ENCODE measurements at places on chromosomes 5 and 9.
A peak's percentile ranks its signal among the peaks of the same experiment; 100 is the strongest.

GRCh38 chr9:103364753-103365152 lies 369.6 kb downstream of the CYLC2 start:
- no peak for DNase-seq

- DNase-seq, result no peak
Measured at GRCh38 chr5:94440015-94440414, 178.4 kb downstream of the KIAA0825 start.

GRCh38 chr9:27712806-27713205 lies 139.5 kb upstream of the C9orf72 start:
- no peak for DNase-seq

- no peak for DNase-seq
Measured at GRCh38 chr5:102795526-102795925, 40.4 kb downstream of the PAM start.

DNA sequence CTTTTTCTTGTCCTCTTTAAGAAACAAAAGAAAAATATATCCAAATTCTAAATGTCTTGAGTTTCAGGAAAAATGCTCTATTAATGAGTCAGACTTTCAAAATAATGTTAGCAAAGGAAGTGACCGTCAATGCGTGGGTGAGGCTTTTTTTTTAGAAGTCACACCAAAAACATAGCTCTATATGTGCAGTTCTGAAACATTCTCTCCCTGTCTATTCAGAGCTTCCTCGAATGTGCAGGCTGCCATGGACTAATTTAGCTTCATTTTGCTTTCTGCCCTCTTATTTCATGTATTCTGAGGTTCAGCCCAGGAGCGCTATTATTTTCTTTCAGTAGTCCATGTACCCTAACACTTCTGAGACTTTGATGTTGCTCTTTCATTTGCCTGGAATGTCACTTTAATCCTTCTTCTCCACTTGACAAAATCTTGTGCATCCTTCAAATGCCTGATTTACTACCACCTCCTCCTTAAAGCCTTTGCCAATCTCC lies 72.5 kb upstream of the RASA1 start:
- DNase-seq, result peak; percentile 36

GRCh38 chr5:148635321-148636083 lies 18.8 kb downstream of the HTR4 start:
- DNase-seq, result no peak

GRCh38 chr9:114491430-114492003 lies 13.8 kb downstream of the WHRN start:
- DNase-seq, result no peak

GRCh38 chr9:2727966-2728613 lies 10.8 kb downstream of the KCNV2 start:
- no peak for DNase-seq

DNA sequence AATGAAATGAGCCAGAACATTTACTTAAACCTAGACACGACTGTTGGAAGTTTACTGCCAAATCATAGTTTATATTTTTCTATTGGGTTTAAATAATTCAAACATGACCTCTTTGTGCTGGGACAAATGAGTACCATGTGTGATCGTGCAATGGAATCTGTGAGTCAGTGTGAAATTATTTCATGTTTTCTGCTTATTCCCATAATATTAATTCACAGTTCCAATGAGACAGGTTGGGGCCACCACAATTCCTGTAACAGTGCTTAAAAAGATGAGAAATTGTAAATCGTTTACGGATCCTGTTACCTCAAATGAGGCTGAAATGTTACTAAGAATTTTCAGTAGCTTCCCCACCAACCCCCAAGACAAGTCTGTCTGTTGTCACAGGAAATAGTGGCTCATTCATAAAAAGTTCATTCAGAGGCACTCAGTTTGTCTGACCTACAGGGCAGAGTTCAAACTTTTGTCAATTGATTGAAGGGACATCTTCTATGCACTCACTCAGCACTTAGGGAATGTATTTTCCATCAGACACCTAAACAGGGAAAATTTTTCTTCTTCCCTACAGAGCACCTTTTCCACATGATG lies 563.9 kb upstream of the ADAMTS16 start:
- DNase-seq, result no peak

GRCh38 chr9:5832071-5832537 lies 813 bp downstream of the ERMP1 start:
- DNase-seq, result no peak

- no peak for DNase-seq
Measured at GRCh38 chr9:13427587-13427986, 148.1 kb upstream of the MPDZ start.

- no peak for DNase-seq
Measured at GRCh38 chr5:137084016-137084415, 415.1 kb downstream of the SPOCK1 start.

DNA sequence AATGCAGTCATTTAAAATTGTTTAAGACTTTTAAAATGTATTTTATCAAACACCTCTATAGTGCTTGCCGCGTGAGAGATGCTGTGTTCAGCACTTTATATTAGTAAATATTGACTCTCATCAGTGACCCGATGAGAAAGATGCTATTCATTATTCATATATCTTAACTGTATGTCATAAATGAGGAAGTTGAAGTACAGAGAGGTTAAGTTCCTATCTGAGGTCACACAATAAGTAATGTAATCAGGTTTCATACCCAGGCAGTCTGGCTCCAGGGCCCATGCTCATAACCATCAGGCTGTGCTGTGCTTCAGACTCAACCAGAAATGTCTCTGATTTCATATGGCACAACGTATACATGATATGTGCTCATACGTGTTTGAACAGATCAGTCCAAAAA lies 119.0 kb downstream of the SV2C start:
- no peak for DNase-seq

DNA sequence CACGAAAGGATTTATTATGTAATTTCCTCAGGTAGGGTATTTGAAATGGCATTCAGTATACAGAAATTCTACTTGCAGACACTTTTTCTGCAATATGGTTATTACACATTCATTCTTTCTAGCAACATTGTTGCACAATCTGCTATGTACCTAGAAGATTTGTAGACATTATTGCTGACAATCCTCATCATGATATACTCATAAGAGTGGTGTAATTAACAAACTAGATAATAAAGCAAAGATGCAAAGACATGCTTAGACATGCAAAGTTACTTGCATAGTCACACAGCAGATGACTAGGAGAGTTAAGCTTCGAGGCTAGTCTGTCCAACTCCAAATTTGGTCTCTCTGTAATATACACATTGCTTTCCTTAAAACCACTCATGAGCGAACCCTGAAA lies 317.1 kb downstream of the ASTN2 start:
- DNase-seq, result no peak

- DNase-seq, result no peak
Measured at GRCh38 chr5:14237317-14238086, 94.4 kb downstream of the TRIO start.

GRCh38 chr9:111407813-111408212 lies 76.4 kb downstream of the ECPAS start:
- DNase-seq, result no peak

- DNase-seq, result no peak
Measured at GRCh38 chr5:148961261-148962199, 101.3 kb downstream of the SH3TC2 start.

GRCh38 chr5:43772458-43772763 lies 169.4 kb downstream of the NNT start:
- DNase-seq, result no peak

DNA sequence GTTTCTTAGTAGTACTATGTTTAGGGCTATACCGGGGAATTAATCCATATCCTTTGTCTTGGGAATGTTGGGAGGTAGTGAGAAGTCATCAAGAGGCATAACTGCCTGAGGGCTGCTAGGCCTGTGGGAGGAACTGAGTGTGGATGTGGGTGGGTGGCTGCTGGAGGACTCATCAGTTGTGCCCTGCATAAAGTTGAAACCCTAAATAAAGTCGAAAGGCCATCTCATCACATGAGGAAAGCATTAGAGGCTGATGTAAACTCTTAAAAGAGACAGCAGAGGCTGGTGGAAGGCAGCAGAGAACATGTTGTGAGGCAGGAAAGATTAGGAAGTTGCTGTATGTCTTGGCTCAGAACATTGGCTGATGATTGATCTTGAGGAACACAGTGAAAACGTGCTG lies 143.8 kb downstream of the MAST4 start:
- DNase-seq, result no peak

GRCh38 chr9:37938121-37938891 lies 34.4 kb upstream of the SLC25A51 start:
- no peak for DNase-seq

GRCh38 chr5:123855609-123856008 lies 343.6 kb downstream of the CSNK1G3 start:
- DNase-seq, result no peak

DNA sequence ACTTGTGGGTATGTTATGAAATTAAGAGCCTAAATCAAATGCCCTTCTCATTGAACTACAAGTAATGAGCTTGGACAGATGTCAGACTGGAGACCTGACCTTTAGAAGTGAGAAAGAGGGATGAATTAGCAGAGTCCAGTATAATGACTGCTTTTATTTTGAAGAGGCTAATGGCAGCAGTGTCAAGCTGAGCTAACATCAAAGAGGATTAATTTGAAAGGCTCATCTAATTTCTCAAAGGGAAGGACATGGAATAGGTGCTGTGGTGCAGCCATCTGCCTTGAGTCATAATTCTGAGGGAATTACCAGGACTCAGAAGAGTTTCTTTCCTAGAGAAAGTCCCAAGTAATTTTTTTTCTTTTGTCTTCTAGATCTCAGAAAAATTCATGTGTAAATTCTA lies 57.6 kb downstream of the FAM81B start:
- no peak for DNase-seq

- DNase-seq, result no peak
Measured at GRCh38 chr5:139282197-139282557, 11.4 kb upstream of the MATR3 start.

- no peak for DNase-seq
Measured at GRCh38 chr9:84897362-84898094, 228.0 kb downstream of the NTRK2 start.

GRCh38 chr5:87010736-87011135 lies 256.9 kb upstream of the RASA1 start:
- DNase-seq, result no peak

- no peak for DNase-seq
Measured at GRCh38 chr5:9865574-9865973, 235.4 kb upstream of the TAS2R1 start.

DNA sequence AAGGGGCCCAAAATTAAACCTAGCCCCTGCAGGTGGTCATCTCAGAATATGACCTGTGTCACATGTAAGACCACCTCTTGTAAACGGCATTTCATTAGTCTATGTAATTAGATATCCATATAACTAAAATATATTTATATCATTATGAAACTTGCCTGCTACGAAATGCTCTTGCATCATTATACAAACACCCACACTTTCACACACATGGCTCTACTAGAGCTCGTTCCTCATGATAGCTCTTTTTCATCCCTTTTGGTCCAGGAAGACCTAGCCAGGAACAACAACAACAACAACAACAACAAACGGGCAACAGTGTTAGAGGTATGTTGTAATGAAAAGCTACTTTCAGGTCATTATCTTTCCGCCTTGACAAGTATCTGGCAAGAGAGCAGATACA lies 58.6 kb downstream of the LHFPL2 start:
- no peak for DNase-seq

DNA sequence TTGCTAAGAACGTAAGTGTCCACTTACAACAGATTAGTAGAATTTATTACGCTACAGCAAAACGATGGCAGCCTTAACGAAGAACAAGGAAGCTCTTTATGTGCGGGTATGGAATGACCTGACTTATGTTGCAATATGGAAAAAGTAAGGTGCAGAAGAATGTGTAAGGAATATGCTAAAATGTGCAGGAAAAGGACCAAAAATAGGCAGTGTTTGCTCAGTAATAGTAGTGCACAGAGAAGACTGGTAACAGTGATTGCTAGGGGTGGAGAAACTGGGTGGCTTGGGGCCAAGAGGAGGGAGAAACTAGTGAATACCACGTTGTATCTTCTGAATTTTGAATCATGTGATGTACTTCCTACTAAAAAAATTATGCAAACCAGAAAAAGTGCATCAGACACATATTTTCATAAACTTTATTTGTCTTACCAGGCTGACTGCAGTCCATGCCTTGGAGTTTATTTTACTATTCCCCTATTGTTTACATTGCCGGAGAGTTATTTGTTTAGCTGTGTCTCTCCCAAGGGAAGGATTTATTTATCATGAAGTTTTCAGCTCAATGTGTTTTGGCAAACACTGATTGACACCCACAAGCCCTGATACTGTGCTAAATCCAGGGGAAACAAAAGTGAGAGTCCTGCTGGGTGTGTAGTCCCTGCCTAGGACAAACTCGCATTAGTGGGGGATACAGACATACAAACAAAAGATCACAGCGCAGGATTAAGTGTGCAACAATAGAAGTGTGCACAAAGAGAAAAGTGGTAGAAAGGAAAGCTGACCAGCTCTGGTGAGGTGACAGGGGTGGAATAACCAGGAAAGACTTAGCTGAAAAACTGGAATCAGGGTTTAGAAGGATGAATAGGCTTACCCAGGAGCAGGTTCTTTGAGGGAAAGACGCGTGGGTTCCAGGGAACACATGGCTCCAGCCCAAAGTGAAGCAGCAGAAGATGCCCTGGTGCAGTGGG lies 34.0 kb upstream of the ZNF484 start:
- DNase-seq, result no peak

GRCh38 chr5:6372251-6373080 lies 5.9 kb downstream of the MED10 start:
- DNase-seq, result no peak

GRCh38 chr9:124284237-124284831 lies 26.6 kb downstream of the NEK6 start:
- DNase-seq, result no peak

GRCh38 chr5:74767579-74767913 lies 497 bp downstream of the NSA2 start:
- DNase-seq, result peak; percentile 25

DNA sequence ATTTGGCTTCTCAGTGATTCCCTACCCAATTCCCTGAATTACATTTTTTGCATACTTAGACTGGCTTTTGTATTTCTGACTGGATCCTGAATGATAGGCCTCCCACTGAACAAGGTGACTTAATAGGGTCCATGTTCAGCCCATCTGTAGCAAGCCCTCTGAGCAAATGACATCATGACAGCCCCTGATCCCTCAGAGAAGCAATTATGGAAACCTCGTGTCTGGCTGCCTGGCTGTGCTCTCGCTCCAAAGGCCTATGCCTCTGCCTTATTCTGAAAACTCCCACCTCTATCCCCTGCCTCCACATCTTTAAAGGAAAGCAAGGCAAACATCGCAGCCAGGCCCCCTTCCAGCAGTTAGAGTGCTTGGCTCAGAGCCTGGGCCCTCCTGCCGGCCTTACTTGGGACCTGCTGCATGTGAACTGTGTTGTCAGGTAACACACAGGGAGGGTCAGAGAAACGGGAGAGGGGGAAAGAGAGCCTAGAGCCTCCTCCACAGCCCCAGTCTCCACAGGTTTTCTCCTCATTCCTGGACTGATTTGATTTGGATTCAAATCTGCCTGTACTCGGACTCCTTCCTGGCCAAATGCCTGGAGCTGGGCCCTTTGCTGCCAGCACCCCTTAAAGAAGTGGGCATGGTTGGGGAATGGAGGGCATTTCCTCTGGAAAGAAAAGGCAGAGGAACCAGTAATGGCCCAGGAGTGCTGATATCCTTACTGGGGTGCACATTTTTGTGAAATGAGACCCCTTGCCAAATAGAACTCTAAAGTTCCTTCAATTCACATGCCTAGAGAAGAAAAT lies 3.8 kb downstream of the DCANP1 start:
- no peak for DNase-seq

GRCh38 chr9:112870556-112870955 lies 20.1 kb downstream of the SLC46A2 start:
- DNase-seq, result no peak

GRCh38 chr9:129458663-129459546 lies 162.0 kb downstream of the C9orf50 start:
- DNase-seq, result peak; percentile 27
